ENCODE measurements at places on chromosomes 11 and 22.

GRCh38 chr11:64759722-64760719, at the start of gene PYGM:
Gene PYGM (minus strand): TSS chr11:64759974. CDS start chr11:64759898, 76 bp downstream.
- no peak for DNase-seq

DNA sequence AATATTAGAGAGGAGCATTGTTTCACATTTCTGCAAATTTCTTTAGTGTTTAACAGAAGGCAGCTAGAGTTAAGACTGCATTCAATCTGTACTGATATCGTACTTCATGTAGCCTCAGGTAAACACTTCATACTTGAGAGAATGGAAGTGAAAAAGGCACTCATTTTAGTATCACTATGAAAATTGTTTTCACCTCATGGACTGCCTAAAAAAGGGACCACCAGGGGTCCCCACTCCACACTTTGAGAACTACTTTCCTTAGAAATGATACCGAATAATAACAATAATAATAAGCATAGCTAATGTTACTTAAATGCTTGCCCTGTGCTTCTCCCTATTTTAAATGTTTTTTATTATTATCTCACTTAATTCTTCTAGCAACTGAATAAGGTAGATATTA, 95.1 kb downstream of the BLID start:
- no peak for DNase-seq

GRCh38 chr11:61061081-61061826, 41.0 kb upstream of the CD5 start:
- peak; percentile 70 for DNase-seq

DNA sequence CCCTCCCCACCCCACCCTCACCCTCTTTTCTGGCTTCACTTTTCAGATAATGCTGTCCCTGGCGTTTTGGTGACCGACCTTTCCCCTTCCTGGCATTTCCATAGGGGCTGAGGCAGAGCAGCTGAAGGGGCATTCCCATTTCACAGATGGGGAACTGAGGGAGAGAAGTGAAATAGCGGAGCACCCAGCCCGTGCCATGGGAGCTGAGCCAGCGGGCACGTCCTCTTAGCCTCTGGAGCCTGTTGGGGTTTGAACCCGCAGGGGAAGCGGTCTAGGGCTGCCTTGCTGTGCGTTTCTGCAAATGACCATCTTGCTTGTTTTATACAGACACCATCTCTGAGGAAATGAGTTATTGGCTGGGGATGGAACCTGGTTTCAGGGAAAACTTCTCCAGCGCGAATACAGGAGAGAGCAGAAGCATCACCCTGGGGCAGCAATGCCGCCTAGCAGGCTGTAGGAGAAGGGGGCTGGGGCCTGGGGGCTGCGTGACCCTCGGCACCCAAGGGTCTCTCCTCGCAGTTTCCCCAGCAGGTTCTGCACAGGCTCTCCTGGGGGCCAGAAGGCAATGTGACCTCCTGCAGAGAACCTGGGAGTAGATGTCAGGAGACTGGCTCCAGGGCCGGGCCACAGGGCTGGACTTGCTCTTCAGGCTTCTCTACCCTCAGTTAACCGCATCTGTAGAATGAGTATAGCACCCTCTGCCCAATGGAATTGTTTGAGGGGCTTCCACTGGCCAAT, 1.5 kb downstream of the PTPRJ start:
- no peak for DNase-seq

DNA sequence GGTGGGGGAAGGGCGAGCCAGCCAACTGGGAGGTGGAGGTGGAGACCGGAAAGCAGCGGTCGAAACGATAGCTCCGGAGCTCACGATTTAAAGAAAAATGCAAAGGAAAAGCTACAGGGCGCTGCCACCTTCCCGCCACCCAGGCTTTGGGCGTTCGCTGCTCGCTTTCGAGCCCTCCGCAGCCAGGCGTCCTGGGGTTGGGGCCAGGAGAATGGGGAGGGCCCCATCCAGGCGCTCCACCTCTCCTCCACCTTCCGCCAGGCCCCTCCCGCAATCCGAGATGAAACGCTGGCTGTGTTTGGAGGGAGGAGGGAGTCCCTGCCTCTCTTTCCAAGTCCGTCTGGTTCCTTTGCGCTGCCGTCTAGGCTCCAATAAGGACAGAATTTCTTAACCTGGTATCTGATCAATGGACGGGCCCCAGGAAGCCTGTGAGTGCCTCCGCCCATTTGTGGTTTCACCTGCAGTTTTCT, 483 bp upstream of the ABTB2 start:
- DNase-seq: no peak

DNA sequence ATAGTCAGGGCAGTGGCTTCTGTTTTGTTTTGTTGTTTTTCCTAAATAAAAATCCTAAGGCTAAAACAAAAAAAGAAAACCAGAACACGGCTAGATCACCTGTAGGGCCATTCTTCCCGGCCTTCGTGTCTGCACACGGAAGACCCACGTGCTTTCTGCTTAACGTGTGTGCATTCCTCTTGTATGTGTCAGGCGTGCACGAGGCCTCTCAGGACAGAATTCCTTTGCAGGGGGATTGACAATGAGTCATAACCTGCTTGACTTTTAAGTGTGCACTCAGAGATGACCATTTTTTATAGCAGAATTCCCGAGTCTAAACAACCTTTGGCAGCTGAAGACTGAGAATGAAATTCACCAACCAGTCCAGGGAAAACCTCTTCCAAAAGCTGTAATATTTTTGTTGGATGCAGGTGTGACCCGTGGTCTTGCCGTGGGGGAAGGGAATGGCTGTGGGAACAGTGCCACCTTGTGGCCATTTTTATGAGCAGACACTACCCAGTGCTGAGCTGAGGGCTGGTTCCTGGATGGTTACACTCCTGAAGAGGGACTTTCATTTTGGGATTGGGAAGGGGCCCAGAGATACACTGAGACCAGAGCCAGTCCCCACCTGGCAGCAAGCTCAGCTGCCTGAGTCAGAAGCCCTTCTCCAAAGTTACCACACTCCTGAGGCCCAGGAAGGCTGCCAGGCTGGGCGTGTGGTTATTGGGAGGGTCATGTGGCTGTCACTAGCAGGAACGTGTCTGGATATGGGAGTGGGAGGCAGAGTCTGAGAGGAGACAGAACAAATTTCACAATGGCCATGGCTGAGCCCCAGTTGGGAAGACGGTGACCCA, 35.7 kb upstream of the DKK3 start:
- peak; percentile 16 for DNase-seq

- DNase-seq: no peak
Measured at GRCh38 chr11:87020764-87021365, 16.9 kb upstream of the TMEM135 start.

GRCh38 chr11:46275964-46276641, 1.4 kb upstream of the CREB3L1 start:
- DNase-seq: no peak

- no peak for DNase-seq
Measured at GRCh38 chr11:131217313-131218310, 152.8 kb upstream of the NTM start.

GRCh38 chr22:37782340-37783168, 25.2 kb upstream of the GCAT start:
- no peak for DNase-seq

DNA sequence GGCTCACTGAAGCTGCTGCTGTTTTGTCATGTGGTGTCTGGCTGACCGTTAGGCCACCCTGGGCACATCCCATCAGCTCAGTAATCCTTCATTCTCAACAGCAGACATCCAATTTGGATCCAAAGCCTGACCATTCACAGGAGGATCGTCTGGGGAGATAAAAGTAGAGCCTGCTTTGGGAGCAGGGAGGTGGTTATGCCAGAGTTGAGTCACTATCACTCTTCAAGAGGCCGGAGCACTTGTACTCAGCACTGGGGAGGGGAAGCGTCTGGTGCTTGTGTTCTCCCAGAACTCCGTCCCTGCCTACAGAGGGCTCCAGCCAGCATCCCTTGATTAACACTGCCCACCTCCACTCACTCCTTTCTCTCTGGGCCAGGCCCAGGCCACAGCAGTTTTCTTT, 382.6 kb downstream of the OPCML start:
- no peak for DNase-seq

DNA sequence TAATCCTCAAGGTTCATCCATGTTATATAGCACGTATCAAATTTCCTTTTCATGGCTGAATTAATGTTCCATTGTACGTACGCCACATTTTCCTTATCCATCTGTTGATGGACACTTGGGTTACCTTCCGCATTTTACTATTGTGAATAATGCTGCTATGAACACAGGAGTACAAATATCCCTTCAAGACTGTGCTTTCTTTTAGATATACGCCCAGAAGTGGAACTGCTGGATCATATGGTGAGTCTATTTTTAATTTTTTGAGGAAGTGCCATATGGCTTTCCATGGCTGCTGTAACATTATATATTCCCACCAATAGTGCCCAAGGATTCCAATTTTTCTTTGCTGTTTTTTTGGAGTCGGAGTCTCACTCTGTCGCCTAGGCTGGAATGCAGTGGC, 6.0 kb downstream of the MRPL40 start:
- DNase-seq: no peak

DNA sequence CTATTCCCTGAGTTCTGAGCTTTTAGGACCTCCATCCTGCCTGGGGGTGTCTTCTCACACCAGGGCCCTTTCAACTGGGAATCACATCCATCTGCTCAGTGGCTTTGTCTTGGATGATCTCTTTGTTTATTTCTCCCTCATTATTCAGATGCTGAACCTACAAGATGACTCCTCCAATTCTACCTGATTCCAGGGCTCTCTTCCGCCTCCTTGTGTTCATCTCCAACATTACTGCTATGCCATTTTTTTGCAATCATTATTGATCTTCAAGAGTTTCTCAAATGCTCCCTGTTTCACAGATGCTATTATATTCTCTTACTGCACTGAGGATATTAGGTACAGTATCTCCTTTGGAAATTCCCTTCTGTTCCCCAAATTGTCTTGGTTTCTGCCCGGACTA, 307.7 kb downstream of the SHANK2 start:
- no peak for DNase-seq
